ENCODE measurements at places on chromosomes 13 and 19.

- no peak for DNase-seq
Observed at GRCh38 chr13:102191951-102192502, 209.8 kb downstream of the FGF14 start.

DNA sequence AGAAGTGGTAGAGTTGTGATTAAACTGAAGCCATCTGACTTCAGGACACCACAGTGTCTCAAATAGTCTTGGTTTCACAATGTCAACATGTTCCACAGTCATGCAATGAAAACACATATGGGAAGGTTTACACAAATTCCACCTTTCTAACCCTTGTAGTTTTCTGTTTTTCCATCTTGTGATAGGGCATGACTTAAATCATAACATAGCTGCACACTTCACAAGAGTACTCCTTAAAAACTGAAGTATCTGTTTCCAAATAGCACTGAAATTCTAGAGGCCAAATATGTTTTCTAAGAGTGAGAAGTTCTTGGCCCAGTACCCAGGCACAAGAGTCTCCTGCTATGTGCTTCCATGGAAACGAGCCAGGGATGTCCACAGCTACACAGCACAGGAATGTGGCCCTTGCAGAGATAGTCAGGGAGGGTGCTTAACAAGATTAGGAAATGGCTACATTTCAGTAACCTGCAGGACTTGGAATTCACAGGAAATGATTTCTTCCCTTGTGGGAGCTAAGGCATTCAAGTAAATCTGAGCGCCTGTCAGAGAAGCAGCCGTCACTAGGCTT is 269.1 kb downstream of the NDFIP2 start:
- peak; percentile 40 for DNase-seq

GRCh38 chr19:38773469-38774177 is at the start of gene LGALS7:
Gene LGALS7 (minus strand): TSS chr19:38773517. CDS start chr19:38773492, 25 bp downstream.
- no peak for DNase-seq

DNA sequence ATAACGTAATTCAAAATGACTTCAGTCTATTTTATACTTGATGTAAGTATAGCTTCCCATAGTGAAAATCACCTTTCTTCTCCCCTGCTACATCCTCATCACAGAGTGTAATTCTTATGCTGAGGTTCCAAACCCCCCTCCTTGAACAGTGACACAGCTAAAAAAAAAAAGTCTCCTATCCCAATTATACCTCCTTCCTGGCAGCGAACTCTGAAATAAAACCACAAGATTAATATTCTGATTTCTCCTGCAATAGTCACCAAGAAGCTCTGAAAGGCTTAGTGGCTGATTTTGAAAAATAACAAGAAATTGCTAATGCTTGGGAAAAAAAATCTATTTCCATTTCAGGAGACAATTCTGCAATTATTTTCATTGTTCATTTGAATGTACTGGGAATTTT is 36.3 kb downstream of the EFNB2 start:
- no peak for DNase-seq

DNA sequence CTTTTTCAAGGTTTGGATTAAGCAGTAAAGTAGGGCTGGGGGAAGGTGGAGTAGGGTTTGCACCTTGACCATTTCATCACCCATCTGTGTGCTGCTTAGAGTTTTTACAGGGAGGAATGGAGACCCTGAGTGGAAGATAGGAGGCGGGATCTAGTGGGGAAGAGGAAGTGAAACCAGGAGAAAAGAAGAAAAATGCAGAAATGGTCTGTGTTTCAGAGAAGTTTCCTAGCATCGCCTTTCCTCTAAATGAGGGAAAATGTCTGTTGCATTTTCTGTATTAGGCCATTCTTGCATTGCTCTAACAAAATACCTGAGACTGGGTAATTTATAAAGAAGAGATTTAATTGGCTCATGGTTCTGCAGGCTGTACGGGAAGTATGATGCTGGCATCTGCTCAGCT is 64.1 kb downstream of the TPT1 start:
- DNase-seq = no peak

All from cerebellar nuclear complex (tissue), 1 donor.